ENCODE measurements at places on chromosomes 3 and 15.

GRCh38 chr3:66392512-66392911, 108.3 kb downstream of the LRIG1 start:
- no peak for DNase-seq

GRCh38 chr15:43194795-43195194, 9.6 kb downstream of the CCNDBP1 start:
- no peak for DNase-seq

GRCh38 chr3:182969853-182970252, 10.5 kb downstream of the DCUN1D1 start:
- no peak for DNase-seq

DNA sequence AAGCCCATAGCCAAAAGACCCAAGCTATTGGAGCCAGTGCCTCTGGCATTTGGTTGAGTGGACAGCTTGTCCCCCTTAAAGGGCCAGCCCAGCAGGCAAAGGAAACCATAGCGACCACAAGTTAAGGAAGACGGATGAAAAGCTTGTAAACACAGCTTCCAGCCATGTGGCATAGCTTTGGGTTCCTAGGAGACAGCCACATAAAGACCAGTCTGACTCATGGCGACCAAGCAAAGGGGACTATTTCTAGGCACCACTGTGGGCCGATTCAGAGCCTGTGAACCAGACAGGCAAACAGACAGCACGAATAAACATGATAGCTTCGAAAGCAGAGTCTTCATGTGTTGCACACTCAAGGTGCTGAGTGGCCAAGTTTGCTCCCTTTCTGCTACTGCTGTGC, 30.5 kb upstream of the SRGAP3 start:
- DNase-seq = no peak

DNA sequence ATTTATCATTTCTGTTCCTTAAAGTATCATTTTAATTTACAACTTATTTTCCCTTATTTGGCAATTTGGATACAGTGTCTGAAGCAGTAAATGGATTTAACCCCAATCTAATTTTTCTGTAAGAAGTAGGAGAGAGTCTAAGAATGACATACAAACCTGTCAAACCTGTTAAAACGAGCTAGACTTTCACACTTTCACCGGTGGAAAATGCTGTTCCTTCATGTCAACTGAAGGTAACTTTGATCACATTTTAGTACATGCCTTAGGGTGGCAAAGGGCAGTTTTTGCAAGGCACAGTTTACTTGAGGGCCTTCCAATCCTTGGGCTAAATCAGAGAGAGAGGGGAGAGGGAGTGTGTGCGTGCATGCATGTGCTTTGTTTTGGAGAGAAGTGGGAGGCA, 221.4 kb downstream of the THSD4 start:
- DNase-seq = no peak

DNA sequence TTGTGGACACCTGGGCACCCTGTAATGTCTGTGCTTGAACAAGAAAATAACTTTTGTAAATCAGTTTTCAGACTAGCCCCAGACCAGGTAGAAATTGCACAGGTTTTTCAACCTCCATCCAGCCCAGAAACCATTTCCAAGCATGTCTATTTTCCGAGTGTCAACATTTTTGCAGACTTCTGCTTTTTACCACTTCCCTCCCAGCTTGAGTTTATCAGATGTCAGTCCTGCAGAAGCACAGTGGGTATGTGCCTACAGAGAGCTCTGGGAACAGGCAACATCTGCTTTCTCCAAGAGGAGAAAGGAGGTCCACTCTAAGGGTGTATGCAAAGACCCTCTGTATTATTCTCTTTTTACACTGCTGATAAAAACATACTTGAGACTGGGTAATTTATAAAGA, 83.9 kb downstream of the LRRK1 start:
- DNase-seq = no peak

GRCh38 chr3:13200946-13201345, 127.7 kb upstream of the IQSEC1 start:
- DNase-seq = peak; percentile 48

- DNase-seq = no peak
Measured at GRCh38 chr3:194080913-194081800, 54.8 kb upstream of the HES1 start.

DNA sequence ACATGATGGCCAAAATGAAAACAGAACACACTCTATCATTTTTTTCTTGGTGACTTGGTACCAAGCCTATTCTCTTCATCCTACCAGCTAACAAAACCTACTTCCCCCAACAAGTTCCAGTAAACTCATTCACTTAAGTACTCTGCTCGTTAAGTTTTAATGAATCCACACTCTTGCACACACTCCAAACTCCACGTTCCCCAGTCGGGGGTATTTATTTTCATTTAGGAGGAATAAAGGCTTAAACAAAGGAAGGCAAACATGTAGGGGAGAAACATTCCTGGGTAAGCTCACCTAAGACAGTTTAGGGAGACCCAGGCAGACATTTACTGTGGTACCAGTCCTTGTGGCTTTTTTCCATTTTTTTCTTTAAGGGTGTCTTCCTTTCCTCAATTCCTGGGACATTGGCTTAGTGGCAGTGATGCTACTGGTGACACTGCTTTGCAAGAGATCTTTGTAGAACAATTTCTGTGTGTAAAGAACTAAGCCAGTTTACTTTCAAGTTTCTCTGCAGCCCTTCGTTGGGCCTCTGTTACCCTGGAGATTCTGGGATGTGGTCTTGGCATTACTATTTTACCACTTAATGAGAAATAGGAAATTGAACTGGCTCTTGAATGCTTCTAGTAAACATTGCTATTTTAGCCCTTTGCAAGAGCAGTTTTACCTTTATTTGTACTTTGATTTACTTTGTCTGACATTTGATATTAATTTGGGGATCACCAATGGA, 117.3 kb upstream of the C15orf61 start:
- DNase-seq = no peak

DNA sequence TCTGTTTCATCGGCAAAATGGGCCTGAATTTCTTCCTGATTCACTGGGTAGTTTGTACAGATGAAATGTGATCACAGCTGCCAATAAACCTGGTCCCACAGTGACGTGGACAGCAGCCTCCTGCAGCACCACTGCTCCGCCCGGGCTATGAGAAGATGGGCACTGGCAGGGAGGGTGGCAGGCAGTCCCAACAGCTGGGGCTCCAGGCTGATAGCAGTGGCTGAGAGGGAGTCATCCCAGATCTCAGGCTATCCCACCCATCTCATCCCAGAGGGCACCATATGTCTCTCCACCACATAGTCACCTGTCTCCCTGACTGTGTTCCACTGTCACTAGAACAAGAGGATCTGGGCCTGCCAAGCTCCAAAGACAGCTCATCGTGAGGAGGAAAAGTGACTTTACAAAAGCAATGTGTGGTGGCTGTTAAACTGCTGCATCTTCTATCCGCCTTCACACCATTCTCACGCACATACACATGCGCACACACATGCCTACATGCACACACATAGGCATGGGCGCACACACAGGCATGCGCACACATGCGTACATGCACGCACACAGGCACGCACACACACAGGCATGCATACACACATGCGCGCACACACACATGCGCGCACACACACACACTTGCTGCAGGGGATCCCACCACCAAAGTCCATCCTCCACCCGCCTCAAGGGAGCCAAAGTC, 46.2 kb downstream of the RGMA start:
- peak; percentile 33 for DNase-seq

DNA sequence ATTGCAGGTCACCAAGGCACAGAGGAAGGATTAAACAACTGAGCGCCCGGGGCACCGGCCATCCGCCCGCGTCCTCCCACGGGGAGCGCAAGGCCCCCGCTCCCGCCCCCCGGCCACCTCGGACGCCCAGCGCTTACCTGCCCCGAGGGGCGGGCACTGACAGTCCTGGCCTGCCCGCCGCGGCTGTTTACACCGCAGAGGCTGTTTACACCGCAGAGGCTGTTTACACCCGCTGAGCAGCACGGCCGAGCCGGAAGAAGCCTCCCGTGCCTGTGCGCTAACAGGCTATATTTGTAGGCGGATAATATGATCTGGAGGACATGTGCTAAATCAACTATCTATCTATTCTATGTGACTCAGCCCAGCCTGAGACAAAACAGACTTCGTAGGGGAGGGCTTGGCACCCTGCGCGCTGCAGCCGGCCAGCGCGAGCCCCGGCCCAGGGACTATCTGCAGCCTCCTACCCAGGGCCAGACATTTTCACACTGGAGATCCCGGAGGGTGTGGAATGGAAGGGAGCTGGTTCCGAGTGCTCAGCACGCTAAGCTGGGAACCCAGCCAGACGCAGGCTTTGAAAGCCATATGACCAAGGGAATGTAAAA, at the start of gene LRRC2:
Gene LRRC2, minus strand, starts transcription at position 263 of the 602 bp plus-strand sequence. CDS start 14,711 bp downstream, outside the sequence.
- no peak for DNase-seq

- no peak for DNase-seq
Measured at GRCh38 chr3:138845771-138846173, 11.0 kb upstream of the PIK3CB start.

GRCh38 chr15:73305331-73306211, 63.2 kb downstream of the HCN4 start:
- DNase-seq = no peak

DNA sequence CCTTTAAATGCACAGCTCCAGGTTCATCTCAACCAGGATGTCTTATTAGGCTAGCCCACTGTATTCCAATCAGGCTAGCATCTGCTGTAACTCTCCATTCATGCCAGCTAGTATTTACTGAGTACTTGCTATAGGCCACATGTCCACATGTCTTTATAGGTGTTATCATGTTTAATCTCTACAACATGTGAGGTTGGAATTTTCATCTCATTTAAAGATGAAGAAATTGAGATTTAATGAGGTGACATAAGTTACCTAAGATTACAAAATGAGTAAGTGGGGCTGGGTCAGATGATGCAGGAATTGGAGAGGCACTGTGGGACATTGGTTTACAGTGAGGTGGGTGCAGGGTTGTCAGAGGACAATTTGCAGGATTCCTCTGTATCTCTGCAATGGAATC, 2.9 kb downstream of the IFT122 start:
- no peak for DNase-seq

GRCh38 chr3:59320080-59320479, 270.3 kb upstream of the CFAP20DC start:
- no peak for DNase-seq

DNA sequence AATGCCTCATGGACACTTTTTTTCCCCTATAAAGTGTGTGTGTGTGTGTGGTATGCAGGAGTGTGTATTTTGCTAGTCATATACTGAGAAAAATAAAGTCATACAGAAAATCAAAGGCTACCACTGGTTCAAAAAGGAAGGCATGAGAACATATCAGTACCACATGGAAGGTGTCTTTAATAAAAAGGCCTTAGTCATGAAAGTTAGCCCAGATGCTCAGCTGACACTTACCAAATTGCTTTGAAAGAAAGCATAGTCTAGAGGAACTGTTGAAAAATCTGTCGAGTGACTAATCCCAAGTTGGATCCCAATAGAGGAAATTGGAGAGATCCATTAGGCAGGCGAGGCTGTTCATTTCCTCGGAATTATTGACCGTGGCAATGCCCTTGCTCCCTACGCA, 432.9 kb upstream of the CFAP20DC start:
- DNase-seq = no peak

DNA sequence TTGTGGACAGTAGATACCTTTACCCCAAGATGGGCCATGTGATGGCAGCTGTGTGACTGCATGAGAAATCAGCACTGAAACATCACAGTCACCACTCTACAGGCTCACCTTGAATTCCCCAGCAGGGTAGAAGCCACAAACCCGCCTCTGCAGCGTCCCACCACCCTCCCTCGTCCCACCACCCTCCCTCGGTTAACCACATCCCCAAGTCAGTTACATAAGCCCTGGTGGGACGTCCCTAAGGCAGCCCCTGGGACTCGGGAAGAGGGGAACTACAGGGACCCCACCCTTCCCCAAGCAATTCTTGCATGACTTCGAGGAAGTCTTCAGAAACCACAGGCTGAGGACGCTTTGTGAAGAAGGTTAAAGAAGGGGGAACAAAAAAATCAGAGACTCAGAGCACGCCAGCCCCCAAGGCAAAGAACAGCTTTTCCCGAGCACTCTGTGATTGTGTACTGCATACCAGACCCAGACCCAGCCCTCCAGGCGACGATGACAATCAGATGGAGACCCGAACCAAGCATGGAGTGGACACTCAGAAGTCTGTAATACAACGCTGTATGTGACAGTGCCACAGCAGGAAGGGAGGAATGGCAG, 60.5 kb downstream of the SH3BP5 start:
- DNase-seq = peak; percentile 83

DNA sequence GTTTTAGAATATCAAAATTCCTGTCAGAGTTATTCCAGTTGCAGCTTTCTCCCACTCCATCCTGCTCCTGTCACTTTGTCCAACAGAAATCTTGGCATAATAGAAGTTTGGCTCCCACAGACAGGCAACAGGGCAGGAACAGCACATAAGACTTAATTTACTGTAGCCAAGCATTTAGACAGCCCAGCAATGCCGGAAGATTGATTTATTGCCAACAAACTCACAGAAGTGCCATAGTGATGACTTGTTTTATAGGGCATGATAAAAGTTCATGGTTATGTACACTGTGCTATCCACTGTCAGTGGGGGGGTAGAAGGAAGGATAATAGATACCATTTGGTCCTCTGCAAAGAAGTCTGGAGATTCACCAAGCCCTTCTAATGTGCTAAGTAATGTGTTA, 98.3 kb upstream of the CBLB start:
- DNase-seq = no peak

GRCh38 chr3:102037209-102037608, 187.9 kb downstream of the NFKBIZ start:
- DNase-seq = no peak

- DNase-seq = peak; percentile 37
Measured at GRCh38 chr15:25176991-25177954, 222.5 kb downstream of the SNRPN start.

DNA sequence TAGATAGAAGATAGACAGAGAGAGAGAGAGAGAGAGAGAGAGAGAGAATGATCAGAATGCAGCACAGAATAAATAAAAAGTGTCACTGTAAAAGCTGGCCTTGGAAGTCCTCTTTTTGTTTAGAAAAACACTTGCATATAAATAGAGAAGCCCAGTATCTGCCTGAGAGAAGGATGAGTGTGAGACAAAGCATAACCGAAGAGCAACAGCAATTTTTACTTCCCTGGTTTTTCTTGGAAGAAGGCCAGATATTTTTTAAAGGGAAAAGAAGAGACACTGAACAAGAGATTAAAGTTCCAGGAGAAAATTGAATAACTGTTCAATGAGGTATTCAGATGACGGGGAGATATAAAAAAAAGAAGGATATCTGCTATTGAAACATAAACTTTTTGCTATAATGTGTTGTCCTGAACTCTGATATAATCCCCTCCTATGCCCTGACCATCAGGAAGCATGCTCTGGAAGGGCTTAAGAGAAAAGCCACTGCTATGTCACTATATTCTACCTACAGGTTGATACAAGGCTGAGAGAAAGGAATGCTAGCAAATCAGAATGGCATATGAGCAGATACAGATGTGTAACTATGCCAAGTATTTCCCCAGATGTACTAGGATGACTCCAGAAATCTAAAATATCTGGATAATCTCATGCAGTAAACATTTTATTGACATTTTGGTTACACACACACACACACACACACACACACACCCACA, 358.9 kb downstream of the RBMS3 start:
- no peak for DNase-seq

- DNase-seq = no peak
Measured at GRCh38 chr15:75200765-75201615, 692 bp upstream of the C15orf39 start.

GRCh38 chr15:91508633-91509032, 344.9 kb upstream of the SLCO3A1 start:
- no peak for DNase-seq
